B cell (primary cell): ENCODE measurements at places on chromosomes 3 and 15.

- no peak for DNase-seq
Observed at GRCh38 chr3:37982331-37982730, 8.3 kb upstream of the VILL start.

GRCh38 chr3:183927059-183927458 is 42.4 kb upstream of the PARL start:
- no peak for DNase-seq

DNA sequence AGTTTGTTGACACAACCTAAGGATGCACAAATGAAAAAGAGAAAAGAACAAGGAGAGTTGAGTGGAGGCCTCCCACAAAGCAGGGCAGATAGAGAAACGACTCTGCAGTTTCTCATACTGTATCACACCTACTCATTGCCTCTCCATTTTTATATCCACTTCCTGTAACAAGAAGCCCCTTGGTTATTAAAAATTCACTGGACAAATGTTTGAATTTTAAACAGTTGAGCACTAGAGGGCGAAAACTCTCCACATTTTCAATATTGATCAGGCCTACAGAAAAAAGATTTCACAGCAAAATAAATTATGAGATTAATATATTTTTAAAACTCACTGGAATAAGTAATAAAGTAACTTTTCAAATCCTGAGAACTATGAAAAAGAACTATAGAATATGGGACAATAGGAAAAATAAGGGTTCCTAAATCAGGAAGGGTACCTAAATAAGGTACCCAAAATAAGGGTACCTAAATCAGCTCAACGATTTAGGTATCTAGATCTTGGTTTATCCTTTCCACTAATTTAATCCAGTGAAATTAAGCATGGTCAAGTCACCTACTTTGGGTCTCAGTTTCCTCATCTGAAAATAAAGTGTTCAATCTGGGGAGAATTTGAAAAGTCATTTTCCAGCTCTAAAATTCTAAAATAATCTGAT is 47.0 kb upstream of the PPIB start:
- peak; percentile 36 for DNase-seq

DNA sequence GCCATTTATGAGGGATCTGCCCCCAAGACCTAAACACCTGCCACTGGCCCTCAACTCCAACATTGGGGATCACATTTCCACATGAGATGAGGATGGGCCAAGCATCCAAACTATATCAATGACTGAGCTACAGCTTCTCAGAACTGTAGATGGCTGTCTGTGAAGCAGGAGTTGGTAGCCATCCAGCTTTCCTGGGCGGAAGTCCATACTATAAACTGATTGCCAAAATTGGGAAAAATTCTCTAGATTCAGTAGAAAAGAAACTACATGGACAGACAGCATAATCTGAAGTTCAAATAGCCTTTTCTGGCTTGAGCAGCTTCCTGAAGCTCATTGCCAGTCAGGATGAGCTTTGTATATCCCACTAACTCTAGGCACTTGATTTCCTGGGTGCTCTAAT is 214.7 kb upstream of the ZBTB20 start:
- no peak for DNase-seq

GRCh38 chr3:162992741-162993140 is 1496.1 kb downstream of the OTOL1 start:
- DNase-seq: no peak

DNA sequence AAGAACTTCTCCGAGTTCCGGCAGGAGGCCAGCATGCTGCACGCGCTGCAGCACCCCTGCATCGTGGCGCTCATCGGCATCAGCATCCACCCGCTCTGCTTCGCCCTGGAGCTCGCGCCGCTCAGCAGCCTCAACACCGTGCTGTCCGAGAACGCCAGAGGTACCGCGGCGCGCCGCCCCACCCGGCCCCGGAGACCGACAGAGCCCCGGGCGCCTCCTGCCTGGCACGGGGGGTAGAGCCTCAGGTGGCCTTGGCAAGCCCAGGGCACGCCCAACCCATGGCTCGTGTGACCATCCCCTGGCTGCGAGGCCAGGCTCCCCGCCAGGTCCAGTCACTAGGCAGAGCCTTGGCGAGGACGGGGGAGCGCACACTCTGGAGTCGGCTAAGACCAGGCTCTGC is 134.1 kb downstream of the LRRK1 start:
- DNase-seq: no peak

DNA sequence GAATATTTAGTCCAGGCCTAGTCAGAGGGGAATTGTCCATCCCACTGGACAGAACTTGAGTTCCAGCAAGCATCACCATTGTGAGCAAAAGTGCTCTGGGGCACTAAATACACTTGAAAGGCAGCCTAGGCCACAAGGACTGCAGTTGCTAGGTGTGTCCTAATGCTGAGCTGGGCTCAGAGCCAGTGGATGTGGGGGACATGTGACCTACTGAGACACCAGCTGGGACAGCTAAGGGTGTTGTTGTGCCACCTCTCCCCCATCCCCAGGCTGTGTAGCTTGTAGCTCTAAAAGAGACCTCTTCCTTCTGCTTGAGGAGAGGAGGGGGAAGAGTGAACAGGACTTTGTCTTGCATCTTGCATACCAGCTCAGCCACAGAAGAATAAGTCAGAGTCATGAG is 120.9 kb downstream of the DTWD1 start:
- DNase-seq: no peak

DNA sequence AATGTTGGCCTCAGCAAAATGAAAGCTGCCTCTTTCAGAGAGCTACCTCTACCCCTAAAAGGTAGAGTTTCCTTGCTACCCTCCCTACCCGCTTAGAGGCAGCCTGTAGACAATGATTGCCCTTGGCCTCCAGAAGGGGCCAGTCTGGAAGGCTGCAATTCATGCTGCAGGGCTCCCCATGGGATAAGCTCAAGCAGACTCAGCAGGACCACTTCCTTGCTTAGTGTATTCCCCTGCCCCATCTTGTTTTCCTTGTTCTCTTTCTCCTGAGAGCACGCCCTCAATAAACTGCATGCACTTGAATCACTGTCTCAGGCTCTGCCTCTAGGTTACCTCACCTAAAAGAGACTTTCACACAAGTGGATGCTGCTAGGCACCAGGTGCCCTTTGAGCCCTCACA is 134.0 kb upstream of the CTNNB1 start:
- DNase-seq: no peak

GRCh38 chr3:184227481-184227935 is 1.9 kb upstream of the VWA5B2 start:
- peak; percentile 69 for DNase-seq

GRCh38 chr15:45611305-45611704 is 23.5 kb upstream of the SQOR start:
- peak; percentile 57 for DNase-seq

DNA sequence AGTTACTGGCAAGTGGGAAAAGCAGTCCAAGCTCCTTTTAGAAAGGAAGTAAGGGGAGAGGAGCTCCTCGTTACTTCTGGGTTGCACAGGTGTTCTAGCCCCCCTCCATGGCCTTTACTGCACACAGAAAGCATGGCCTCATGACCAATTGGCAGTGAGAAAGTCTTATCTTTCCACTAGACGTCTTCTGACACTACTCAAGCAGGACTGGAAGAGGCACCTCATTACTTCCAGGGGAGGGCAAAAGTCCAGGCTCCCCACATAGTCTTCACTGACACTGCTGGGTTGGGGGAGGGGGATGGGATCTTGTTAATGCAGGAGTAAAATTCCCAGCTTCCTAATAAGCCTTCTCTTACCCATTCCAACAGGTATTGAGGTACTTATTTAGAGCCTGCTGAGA is 27.6 kb upstream of the TM2D3 start:
- no peak for DNase-seq
